ENCODE measurements at places on chromosomes 11 and 22.

GRCh38 chr22:45096256-45096907 lies 67.3 kb upstream of the NUP50 start:
- DNase-seq, result peak; percentile 85

- no peak for DNase-seq
Measured at GRCh38 chr11:13415201-13415600, 47.8 kb downstream of the BTBD10 start.

DNA sequence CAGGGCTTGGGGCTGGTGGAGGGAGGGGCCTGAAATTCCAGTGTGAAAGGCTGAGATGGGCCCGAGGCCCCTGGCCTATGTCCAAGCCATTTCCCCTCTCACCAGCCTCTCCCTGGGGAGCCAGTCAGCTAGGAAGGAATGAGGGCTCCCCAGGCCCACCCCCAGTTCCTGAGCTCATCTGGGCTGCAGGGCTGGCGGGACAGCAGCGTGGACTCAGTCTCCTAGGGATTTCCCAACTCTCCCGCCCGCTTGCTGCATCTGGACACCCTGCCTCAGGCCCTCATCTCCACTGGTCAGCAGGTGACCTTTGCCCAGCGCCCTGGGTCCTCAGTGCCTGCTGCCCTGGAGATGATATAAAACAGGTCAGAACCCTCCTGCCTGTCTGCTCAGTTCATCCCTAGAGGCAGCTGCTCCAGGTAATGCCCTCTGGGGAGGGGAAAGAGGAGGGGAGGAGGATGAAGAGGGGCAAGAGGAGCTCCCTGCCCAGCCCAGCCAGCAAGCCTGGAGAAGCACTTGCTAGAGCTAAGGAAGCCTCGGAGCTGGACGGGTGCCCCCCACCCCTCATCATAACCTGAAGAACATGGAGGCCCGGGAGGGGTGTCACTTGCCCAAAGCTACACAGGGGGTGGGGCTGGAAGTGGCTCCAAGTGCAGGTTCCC lies at the start of gene APOC3:
APOC3 (plus strand) TSS at position 383 of the 659 bp plus-strand sequence. CDS start 676 bp downstream, outside the sequence.
- DNase-seq, result no peak

GRCh38 chr11:134800826-134801225 lies 388.8 kb upstream of the B3GAT1 start:
- no peak for DNase-seq

- DNase-seq, result no peak
Measured at GRCh38 chr22:23803001-23803819, 16.4 kb downstream of the SMARCB1 start.

DNA sequence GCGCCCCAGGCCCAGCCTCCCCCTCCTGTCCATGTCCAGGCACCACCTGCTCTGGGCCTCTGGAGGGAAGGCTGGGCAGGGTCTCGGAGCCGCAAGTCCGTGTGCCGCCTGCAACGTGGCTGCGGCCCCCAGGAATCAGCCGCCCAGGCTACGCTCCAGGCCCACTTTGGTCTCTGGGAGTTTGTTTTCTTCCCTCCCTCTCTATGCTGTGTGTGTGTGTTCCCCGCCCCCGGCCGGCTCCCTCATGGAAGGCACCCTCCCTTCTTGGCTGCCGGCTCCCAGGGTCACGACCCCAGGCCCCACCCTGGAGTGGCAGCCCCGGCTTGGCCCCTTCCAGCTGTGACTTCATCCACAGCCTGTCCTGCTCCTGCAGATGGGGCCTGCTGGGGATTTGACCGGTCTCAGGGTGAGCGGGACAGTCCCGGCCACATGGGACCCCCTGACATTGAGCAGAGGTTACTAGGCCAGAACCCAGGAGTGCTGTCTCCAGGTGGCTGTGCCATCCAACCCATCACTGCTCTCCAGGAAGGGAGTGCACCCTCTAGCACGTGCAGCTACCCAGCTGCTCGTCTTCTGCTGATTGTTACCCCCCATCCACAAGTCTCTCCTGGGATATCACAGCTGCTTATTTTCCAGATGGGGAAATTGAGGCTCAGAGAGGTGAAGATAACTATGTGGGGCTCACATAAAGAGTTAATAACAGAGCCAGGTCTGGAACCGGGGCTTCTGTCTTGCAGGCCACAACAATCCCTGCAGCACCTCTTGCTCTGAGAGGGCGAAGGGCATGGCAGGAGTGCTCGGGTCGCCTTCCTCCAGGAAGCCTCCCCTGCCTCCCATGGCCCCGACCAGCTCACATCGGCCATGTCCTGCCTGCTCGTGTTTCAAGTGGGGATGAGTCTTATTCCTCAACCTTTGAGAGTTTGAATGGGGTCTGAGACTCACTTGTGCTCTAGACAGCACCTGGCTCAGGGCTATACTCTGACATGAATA lies 2.8 kb upstream of the LIF start:
- DNase-seq, result no peak

DNA sequence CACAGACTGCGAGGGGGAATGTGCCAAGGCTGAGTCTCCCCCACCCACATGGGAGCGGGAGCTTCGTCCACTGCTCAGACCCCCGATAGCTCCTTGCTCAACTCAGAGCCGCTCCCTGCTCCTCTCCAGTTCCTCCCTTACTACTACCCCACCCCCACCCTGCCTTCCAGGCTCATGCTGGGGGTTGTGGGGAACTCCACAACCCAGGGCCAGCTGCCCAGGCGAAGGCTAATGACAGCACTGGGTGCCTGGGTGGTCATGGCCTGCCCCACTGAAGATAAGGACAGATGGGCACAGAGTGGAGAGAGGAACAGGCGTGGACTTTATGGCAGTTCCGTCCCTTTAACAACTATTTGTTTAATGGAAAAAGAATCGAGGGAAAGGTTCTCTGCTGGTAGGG lies 73.7 kb downstream of the PDE2A start:
- DNase-seq, result no peak

DNA sequence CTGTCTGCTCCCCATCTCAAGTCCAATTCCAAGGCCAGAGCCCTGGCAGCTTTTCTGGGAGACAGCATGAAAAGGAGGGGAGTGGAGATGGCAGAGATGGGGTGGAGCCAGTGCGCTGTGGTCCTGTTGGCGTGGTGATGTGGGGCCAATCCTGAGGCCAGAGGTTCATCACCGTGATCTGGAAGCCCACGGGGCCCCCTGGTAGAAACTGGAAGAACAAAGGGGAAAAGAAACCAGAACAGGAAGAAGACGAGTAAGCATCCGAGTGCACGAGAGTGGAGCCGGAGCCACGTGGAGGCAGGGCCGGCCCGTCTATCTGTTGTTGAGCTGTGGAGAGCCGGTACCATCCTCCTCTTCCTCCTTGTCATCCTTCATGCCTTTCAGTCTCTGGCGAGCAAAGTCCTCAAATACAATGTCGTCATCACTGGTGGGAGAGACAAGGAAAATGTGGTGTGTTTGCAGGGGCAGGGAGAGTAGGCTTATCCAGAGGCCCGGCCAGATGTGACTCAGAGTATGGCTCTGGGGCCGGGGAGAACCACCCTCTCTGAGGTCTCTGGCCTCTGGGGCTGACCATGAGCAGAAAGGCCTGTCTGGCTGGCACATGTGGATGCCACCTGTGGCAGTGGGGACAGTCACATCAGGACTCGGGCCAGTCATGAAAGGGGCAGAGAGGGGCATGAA lies 25.4 kb downstream of the TPBGL start:
- no peak for DNase-seq

Measured in D341Med (cell line).